ENCODE measurements at places on chromosomes 2 and 18.

GRCh38 chr2:66436581-66437001 is 1.7 kb downstream of the MEIS1 start:
- no peak for DNase-seq

DNA sequence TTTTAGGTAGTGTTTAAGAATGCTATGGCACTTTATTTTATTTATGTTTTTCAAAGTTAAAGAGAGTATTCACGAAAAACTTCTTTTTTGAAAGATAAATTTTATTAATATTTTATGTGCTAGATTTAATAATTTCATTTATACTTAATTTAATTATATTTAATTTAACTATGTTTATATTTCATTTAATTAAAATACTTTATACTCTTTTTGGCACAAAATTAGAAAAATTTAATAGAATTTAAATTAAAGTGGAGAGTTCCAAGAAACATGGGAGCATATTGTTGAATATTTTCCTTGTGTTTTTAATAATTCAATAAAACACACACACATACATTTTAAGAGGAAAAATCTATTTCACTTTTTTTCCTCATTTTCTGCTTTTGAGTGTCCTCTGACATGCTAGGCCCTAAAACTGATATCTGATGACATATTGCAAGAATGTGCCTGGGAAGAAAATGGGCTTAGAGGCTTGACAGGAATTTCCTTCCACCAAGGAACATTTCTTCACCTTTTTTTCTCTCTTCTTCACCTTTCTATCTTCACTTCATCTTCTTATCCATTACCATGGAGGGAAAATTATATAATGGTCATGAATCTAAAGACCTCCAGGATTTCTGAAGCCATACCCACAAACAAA is 15.4 kb downstream of the ARHGAP28 start:
- DNase-seq, result no peak

GRCh38 chr2:155356250-155356649 is 657.8 kb downstream of the KCNJ3 start:
- DNase-seq, result no peak

DNA sequence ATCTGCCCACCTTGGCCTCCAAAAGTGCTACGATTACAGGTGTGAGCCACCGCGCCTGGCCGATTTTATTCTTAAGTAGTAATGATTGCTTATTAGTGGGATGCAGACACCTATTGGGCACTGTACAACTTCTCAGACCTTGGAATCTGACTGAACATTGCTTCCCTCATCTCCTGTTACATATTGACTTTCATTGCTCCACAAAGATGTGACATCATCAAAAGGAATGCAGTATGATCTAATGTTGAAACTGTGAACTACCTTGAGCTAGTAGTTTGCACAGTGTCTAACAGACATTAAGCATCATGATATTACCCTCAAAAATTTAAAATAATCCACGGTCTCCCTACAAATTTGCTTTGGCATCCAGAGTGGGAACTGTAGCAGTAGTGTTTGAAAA is 109.8 kb upstream of the SIX2 start:
- DNase-seq, result no peak

GRCh38 chr2:135320465-135321355 is 210.3 kb downstream of the ZRANB3 start:
- DNase-seq, result no peak

- no peak for DNase-seq
Measured at GRCh38 chr2:9780368-9781130, 62.7 kb upstream of the TAF1B start.

Data from pancreas (tissue), 10 donors.